ENCODE measurements at places on chromosomes 3 and 15.

DNA sequence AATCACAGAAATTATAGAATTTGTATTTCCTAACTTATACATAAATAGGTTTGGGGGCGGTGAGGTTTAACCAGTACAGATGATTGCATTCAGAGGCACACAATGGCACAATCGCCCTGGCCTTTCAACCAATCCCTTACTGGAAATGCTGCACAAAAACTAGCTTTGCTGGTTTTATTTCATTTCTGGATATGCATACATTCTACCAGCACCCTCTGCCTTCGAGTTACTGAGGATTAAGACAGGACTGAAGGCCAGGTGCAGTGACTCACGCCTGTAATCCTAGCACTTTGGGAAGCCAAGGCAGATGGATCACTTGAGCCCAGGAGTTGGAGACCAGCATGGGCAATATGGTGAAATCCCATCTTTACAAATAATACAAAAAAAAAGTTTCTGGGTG, 336.1 kb downstream of the ARRDC4 start:
- DNase-seq = no peak

GRCh38 chr3:195263193-195263924, 7.6 kb downstream of the XXYLT1 start:
- DNase-seq = no peak

- DNase-seq = no peak
These were observed 31.4 kb upstream of the RARB start for GRCh38 chr3:25396686-25397085.

DNA sequence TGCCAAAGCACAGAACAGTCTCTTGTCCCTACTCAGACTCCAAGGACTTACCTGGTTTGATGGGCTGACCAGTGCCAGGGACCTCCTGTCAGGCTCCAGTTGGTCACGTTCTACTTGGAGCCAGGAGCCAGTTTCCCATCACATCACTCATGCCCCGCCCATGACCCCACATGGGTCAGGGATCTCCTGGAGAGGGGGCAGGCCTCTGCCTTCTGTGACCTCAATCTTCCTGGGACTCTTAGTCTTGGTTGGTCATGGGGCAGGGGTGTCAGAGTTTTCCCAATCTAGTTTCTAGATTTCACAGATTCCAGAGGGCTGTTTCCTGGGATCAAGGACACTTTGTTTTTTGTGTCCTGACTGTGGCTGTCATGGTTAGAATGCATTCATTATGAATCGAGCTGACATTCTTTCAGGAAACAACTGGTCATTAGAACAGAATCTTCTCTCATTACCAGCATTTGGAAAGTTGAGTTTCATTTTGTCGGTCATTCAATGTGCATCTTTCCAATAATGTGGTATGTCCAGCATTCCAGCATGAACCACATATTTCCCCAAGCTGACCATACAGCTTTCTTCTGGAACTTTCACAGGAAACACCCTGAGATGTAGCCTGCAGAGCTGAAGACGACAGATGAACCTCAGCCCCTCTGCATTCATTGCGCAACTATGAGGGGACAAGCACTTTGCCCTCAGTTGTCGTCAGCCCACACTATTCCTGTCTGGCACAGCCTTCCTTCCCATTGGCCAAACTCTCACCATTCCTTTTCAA, 19.8 kb downstream of the CYP19A1 start:
- no peak for DNase-seq

DNA sequence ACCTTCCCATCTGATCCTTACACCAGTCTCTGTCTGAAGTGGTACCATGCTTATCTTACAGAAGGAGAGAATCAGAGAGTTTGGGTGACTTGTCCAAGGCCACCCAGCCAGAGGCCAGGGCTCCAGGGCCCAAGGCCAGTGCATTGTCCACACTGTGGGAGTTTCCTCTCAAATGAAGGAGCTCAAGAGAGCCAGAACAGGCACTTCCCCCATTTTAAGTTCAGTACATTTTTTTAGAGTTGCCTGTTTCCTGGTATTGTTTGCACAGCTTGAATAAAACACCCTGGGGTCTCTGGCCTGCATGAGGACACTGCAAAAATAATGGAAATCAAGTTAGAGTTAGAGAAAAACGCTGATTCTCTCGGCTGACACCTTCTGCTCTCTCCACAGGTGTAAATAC, 284.0 kb downstream of the SQOR start:
- no peak for DNase-seq

GRCh38 chr15:56893364-56893678, 25.1 kb upstream of the TCF12 start:
- no peak for DNase-seq

DNA sequence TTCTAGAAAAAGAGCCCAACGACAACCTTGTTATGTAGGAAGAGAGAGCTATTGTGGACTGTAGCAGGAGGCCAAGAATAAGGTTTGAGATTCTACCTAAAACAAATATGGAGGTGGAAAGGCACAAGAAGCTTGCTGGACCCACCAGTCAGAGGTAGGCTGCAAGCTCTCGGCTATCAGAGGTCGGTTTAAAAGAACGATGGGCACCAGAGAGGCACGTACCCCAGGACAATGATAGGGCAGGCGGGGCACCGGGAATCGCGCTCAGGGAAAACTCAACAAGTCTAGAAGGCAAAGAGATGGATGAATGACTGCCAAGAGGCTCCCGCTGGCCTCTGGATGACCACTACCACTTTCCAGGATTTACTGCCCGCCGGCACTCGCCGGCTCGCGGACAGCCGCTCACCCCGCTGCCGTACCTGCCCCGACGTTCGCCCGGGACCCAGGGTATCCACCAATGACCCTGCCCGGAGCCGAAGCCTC, 1.1 kb downstream of the HDGFL3 start:
- DNase-seq = no peak

DNA sequence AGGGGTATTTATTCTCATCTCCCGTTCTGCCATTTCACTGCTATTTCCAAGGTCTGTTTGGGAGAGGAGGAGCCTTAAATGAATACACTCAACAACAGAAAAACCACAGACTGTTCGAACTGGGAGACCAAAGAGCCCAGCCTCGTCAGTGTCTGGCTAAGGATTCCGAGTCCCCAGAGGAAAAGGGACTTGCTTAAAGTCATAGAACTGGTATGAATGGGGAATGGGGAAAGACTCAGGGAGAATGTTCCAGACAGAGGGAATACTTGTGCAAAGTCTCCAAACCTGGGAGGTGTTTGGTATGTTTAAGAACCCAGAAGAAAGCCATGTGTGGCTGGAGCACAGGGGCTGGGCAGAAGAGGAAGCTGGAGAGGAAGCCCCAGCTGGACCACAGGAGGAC, 46.9 kb downstream of the FAM43A start:
- no peak for DNase-seq

DNA sequence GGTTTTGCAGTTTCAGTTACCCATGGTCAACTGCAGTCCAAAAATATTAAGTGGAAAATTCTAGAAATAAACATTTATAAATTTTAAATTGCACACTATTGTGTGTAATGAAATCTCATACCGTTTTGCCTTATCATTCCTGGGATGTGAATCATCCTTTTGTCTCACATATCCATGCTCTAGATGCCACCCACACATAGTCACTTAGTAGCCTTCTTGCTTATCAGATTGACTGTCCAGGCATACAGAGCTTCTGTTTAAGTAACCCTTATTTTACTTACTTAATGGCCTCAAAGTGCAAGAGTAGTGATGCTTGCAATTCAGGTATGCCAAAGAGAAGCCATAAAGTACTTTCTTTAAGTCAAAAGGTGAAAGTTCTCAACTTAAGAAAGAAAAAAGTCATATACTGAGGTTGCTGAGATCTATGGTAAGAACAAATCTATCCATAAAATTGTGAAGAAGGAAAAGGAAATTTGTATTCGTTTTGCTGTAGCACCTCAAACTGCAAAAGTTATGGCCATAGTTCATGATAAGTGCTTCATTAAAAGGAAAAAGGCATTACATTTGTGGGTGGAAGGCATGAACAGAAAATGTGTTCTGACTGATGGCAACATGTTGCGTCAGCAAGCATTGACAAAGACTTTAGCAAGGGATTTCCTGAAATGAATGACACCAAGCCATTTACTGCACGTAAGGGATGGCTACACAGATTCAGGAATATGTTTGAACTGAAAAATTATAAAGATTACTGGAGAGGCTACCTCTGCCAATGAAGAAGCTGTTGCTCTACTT, 43.8 kb downstream of the SPATA16 start:
- no peak for DNase-seq

- no peak for DNase-seq
These were observed 298.9 kb downstream of the LRTM1 start for GRCh38 chr3:54628888-54629441.

DNA sequence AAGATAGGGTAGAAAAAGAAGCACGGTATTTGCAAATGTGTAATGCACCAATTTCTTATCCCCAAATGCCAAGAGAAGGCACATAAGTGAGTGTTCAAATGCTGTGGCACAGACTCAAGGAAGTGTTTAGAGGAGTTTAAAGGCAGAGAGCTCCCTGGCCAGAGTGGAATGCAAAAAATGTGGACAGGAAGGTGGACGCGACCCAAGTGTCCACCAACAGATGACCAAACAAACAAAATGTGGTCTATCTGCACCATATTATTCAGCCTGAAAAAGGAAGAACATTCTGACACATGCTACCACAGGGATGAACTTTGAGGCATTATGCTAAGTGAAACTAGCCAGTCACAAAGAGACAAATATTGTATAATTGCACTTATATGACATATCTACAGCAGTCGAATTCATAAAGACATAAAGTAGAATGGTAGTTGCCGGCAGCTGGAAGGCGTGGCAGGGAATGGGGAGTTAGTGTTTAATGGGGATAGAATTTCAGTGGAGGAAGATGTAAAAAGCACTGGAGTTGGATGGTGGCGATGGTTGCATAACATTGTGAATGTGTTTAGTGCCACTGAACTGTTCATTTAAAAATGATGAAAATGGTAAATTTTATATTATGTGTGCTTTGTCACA, 126.6 kb downstream of the SRGAP3 start:
- no peak for DNase-seq

DNA sequence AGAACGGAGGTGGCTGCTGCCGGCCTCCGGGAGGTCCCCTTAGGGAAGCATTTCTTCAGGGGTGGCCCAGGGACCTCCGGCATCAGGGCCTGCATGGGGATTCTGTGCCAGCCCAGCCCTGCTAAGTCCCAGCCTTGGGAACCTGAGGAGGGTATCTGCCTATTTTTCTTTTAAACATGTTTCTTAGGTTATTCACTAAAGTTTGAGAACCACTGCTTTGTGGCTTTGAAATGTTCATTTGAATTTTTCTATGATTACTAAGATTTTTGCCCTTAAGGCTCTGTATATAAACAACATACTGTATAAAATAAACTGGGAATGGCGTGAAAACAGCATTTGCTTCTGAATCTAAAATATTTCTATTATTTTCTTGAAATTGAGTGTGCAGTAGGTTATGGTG, 24.4 kb downstream of the FAN1 start:
- no peak for DNase-seq

DNA sequence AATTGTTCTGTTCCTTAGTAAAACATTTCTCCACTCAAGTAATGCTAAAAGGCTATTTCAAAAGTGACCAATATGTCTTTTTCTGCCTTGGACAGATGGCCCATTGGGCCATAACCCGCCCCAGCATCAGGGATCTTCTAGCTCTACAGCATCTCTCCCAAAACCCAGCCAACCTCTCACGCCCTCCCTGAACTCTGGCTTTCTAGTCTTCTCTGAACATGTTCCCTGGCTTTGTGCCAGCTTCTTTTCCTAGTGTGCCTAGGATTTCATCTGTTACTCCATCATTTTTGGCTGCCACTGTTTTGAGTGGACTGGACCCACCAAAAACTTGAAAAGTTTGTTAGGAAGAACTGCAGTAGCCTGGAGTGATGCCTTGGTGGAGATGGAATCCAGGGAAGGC, 30.7 kb downstream of the TRPM1 start:
- no peak for DNase-seq

DNA sequence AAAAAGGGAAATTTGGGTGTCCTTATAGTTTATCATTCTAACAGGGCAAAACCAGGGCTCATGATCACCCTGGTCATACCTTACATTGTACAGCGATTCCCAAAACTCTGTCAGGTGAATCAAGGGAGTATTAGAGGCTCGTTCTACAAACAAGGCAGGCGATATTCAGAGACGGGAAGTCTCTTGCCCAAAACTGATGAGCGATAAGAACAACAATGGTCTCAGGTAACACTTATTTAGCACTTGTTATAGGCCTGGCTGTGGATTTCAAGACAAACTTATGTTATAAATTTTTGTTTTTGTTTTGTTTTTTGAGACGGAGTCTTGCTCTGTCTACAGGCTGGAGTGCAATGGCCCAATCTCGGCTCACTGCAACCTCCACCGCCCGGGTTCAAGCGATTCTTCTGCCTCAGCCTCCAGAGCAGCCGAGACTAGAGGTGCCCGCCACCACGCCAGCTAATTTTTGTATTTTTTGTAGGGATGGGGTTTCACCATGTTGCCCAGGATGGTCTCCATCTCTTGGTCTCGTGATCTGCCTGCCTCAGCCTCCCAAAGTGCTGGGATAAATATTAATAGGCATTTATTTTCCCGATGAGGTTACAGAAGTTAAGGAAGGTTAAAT, 12.8 kb downstream of the BCL2L10 start:
- DNase-seq = no peak

DNA sequence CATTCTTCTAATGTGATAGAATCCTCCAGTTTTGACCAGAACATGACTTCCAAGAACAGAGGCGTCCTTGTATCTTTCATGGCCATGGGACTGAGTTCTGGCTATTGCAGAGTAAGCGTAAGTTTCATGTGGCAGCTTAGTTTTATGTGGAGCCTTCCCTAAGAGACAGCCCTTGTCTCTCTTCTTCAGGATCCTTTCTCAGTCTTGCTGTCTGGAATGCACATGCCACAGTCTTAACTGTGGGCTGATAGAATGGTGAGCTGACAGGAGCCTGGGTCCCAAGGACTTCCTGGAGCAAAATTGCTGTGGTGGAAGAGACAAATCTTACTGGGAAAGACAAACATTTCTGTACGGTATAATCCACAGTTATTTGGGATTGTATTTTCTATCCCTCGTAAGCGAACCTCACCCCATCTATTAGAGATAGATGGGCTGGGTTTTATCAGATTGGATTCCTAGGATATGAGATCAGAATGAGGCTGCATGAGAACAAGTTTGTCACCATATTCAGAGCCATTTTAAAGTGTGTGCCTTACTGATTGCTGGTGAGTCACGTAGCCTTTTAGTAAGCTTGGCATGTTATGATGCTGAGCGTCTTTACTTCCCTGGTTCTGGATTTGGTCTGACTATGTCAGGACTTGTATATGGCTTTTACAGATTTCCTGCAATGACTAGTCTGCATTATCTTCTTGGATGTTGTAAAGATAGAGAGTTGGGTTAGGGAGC, 32.8 kb downstream of the CDIN1 start:
- no peak for DNase-seq

GRCh38 chr3:132448216-132448961, 31.1 kb downstream of the DNAJC13 start:
- DNase-seq = no peak

DNA sequence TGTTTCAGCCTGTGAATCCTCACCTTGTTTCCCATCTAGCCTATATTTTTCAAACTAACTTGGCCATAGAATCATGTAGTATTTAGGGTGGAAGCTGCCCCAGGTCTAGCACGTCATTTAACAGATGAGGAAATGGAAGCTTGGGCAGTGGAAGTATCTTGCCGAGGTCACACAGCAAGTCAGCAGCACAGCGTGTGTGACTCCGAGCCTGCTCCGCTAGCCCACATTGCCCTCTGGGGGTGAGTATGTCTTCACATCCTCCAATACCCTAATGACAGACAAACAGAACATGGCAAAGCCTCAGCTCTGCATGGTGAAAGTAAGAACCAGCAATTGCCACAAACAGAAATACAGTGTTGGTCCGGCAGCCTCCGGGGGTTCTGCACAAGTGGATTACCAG, 2.2 kb upstream of the CCR5 start:
- peak; percentile 38 for DNase-seq

- no peak for DNase-seq
These were observed 244.2 kb downstream of the ZMAT3 start for GRCh38 chr3:178827285-178827856.
